ENCODE measurements at places on chromosomes 7 and 10. TPM values are rescaled to one million over a fixed set of nuclear protein-coding genes. Genes with fewer than 3 reads are reported as not detected.
A peak's percentile ranks its signal among the peaks of the same experiment; 100 is the strongest.

DNA sequence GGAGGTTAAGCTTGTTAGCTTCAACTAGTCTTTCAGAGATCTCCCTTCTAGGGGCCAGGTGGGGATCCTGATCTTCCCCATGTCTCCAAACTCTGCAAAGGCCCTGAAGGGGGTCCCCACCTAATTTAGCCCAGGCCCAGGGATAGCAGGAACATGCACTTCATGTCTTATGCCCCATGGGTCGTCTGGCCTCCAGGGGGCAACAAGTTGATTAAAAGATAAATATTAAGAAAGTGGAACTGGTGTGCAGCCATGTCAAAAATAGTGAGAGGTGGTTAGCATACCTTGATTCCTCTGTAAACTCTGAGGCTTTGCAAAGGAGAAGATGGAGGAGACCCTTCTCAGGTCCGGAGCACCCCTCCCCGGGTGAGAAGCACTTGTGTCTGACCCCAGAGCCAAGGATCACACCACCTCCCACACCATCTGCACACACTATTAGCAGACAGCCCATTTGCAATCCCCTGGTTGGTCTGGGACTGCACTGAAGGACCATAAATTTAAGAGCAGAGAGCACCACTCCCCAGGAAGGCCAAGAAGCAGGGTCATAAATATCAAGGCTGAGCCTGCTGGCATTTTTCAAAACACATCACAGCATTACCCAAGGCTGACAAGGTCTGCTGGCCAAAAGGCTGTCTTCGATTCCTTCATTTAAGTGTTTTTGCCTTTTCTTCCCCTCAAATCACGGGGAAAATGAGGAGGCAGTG, 44.2 kb upstream of the LRRC18 start:
- DNase-seq: no peak

The WNT2 gene
- 0.45 TPM for total RNA-seq

- no peak for DNase-seq
Measured at GRCh38 chr7:139875821-139876241, 46.8 kb downstream of the TBXAS1 start.

GRCh38 chr7:71120096-71120495, 11.8 kb upstream of the GALNT17 start:
- DNase-seq: no peak

The CHCHD2 gene
- 241 TPM for total RNA-seq

The AKR1C8 gene
- total RNA-seq: 0.80 TPM

DNA sequence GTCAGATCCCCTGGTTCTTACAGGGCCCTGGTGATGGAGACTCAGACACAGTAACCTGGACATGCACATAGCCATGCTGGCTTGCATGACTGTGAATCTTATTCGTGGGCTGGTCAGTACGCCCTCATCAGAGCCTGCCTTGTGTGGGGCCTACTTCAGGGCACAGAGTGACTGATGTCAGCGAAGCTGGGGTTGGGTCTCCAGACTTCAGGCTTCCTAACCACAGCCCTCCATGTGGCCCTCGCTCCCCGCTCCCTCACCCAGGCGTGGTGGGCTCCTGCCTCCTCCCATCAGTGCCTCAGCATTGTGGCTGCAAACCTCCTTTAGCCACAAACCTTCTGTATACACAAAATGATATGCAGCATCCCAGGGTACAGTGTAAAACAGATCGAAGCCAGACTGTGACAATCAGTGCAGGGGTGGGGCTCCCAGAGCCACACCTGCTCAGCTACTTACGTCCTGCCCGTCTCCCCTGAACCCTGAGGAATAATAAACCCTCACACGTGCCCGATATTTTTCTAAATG, 7.1 kb upstream of the C10orf105 start:
- no peak for DNase-seq

DNA sequence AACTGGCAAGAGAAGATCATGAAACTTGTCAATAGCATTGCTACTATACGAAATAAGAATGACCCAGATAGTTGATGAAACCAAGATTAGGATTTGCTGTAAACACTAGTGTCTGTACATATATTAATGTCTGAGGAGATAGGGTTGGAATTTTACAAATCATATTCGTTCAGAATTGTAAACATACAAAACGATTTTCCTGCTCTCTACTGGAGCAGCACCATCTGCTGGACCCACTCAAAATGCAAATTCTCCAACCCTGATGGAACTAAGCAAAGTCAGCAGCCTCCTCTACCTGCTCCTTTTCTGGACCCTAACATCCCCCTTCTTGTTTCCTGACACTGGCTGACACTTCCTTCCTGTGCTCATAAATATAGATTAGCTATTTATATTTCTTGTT, 29.4 kb upstream of the SGMS1 start:
- DNase-seq: no peak

DNA sequence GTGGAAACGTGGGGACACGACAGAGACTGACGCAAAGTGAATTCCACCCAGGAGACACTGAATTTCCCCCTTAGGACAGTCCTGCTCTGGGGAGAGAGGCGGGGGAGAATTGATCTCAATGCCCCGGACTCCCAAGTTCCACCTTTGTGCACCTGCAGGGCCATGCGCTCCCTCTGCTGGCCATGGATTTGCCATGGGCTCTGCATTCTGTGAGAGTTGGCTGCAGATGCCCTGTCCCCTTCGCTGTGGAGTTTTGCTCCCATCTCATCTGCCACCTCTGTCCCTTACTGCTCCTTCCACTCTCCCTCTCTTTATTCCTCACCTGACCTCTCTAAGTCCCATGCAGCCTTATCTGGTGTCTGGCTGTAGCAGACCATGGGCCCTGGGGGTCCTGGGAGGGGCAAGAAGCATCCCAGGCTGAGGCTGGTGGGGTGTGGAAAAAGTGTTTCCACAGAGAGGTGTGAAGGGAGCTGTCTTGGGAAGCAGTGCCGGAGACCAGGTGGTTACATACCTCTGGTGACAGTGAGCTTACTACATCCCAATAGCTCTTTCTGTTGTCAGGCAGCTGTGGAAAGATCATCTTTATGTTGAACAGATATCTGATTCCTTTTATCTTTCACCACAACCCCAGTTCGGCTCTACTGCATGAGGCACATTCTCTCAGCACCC, 14.3 kb downstream of the GHRHR start:
- DNase-seq: no peak

The GNGT1 gene
- not detected for total RNA-seq

GRCh38 chr7:96598421-96598820, 111.2 kb downstream of the SEM1 start:
- DNase-seq: no peak

- no peak for DNase-seq
Measured at GRCh38 chr7:131370523-131370968, 42.9 kb downstream of the MKLN1 start.

GRCh38 chr7:57423768-57424167, 26.2 kb upstream of the ZNF716 start:
- no peak for DNase-seq

The CFAP58 gene
- 0.60 TPM for total RNA-seq

DNA sequence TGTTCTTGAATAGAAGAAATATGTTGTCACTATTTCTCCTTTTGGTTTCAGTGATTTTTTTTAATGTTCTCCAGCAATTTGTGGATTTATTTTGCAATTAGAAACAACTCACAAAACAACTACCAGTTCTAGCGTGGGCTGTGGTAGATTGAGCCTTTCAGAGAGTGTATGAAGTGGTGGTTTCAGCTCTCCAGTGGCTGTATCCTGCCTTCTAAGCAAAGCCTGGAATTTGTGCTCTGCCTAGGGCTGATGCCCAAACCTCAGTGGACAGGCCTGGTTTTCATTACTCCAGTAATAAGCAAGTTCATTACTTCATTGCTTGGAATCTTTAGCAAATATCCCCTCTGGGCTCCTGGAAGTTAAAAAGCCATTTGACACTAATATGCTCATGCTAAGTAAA, 35.9 kb downstream of the APBB1IP start:
- DNase-seq: no peak

- DNase-seq: no peak
Measured at GRCh38 chr10:102868911-102869257, 386 bp upstream of the AS3MT start.

The PRSS2 gene
- total RNA-seq: 5.3 TPM

The PFKP gene
- 36.9 TPM for total RNA-seq

The GRIFIN gene
- total RNA-seq: not detected

The FRMPD2 gene
- total RNA-seq: 11.8 TPM

GRCh38 chr10:44301781-44302355, 83.0 kb downstream of the CXCL12 start:
- DNase-seq: no peak

GRCh38 chr10:31756729-31757110, 171.9 kb downstream of the ARHGAP12 start:
- no peak for DNase-seq

GRCh38 chr10:58662314-58662713, 149.6 kb downstream of the BICC1 start:
- DNase-seq: no peak

The UCMA gene
- total RNA-seq: not detected

DNA sequence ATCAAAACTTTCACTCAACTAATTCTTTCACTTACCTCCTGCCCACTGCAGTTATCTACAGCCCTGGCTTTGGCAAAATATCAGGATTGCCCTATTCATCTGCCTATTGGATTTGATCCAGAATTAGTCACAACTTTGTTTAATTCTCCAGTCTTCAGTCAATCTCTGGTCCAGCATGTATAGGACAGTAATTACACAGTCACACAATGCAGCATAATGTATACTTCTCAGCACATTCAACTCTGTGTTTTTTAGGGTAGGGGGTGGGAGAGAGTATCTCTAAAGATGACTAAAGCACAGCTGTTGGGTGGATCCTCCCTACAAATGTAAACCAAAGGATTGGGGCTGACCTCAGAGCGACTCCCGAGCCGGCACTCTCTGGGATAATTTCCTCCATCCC, 17.7 kb upstream of the NRP1 start:
- DNase-seq: no peak

DNA sequence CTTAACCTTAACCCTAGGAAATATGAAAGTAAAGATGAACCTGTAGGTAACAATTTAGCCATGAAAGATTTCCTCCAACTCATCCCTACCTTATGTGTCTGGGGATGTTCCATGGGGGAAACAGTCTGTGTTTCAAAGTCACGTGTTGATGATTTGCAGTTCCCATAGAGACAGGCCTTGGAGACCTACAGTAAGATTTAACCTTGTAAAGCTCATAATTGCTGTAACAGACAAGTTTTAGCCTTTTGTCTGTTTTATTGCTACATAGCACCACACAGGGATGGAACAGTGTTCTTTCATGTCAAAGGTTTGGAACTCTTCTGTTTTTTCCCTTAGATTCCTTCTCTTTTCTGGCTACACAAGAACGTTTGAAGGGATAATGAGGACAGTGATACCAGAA, 35.2 kb upstream of the ITGA8 start:
- no peak for DNase-seq

The ADCYAP1R1 gene
- total RNA-seq: 2.9 TPM

GRCh38 chr10:49614242-49615198, 683 bp downstream of the CHAT start:
- DNase-seq: no peak

DNA sequence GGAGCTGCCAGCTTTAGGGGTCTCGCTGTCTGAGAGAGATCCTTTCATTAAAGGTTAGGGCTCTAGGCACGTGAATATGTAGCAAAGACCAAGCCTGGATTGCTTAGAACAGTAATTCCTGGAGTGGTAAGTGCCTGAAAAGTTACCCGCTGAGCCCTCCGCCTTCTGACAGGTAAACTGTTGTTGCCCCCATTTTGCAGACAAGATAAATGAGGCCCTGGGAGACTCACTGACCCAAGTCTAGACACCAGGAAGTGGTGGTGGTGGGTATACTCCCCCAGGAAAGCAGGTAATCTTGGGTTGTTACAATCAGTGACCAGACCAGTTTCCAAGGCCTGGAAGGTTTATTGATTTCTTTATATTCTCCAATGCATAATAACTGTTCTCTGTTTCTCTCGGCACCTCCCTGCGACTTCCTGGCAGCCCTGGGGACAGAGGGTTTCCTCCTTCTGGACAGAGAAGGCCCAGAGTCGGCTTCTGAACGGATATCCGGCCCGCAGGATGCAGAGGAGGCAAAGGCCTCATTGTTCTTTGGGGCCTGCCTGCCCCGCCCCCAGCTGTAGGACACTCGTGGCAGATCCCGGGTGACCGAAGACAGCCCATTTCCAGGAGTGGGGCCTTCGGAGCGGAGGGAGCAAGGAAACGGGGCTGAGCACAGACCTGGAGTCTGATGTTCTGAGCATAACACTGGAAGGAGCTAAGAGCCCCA, 1.3 kb upstream of the GRK5 start:
- DNase-seq: no peak

DNA sequence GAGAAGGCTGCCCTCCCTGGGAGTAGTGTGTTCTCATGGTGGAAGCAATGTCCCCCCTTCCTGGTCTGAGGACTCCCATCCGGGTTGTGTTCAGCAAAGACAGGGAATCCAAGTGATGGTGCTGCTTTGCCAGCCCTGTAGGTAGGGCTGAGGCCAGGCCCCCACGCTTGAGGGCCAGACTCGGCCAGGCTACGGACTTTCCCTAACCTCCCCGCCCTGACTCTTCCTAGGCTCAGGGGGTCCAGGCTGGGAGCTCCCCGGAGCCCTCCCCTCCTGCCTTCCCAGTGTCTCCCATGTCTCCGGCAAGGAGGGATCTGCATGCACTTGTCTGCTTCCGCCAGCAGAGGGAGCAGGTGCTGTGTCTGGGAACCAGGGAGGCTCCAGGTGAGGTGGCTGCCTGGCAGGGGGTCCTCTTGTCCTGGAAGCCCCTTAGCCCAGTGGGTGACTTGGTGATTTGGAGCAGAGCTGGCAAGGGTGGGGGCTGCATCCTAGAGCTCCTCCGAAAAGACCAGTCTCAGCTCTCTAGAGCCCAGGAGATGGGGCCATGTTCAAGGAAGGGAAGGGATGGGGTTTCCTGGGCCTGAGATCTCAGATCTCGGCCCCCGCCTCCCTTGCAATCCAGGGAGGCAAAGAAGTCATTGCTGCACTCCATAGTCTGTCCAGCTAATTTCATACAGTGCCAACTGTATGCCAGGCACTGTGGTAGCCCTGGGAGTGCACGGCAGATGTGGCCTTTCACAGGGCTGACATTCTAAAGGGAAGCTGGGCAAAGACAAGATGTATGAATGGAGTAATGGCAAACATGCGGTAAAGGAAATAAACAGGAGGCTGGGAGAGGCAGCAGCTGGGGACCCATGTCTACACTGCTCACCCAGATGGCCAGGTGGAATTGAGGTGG, 20.3 kb upstream of the SFRP5 start:
- peak; percentile 39 for DNase-seq

- peak; percentile 59 for DNase-seq
Measured at GRCh38 chr7:130942211-130942964, 208.4 kb upstream of the KLF14 start.

The TFR2 gene
- not detected for total RNA-seq

DNA sequence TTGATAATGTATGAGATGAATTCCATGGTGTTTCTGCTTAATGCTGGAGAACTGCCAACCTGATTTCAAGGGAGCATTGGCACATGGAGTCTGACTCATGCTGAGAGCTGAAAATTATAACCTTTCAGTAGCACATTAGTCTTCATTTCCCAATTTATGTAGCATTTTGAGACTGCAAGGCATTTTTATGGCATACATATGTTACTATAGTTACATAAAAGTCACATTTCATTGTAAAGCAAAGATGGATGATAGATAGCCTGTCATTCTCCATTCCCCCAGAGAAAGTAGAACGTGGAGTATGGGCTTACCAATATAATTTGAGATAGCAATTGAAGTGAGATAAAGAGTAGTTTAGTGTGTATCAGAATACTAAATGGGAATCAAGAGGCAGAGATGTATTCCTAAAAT, 103.1 kb downstream of the SLC16A9 start:
- no peak for DNase-seq

The FAM25C gene
- not detected for total RNA-seq

All from ovary (tissue), 10 donors.